Activated naive CD8-positive, alpha-beta T cell treated with anti-CD3 and anti-CD28 coated beads, Interleukin-2, amount 50 U/mL, for 24 hours (primary cell): ENCODE measurements at places on chromosomes 7 and 10.
A peak's percentile ranks its signal among the peaks of the same experiment; 100 is the strongest.

GRCh38 chr10:53675177-53675576, 902.6 kb upstream of the MBL2 start:
- DNase-seq = no peak
- no peaks in the 10 kb centered on the region for H3K4me1 ChIP-seq
- H3K27me3 ChIP-seq = no peaks in the 10 kb centered on the region
- H3K36me3 ChIP-seq = no peaks in the 10 kb centered on the region

DNA sequence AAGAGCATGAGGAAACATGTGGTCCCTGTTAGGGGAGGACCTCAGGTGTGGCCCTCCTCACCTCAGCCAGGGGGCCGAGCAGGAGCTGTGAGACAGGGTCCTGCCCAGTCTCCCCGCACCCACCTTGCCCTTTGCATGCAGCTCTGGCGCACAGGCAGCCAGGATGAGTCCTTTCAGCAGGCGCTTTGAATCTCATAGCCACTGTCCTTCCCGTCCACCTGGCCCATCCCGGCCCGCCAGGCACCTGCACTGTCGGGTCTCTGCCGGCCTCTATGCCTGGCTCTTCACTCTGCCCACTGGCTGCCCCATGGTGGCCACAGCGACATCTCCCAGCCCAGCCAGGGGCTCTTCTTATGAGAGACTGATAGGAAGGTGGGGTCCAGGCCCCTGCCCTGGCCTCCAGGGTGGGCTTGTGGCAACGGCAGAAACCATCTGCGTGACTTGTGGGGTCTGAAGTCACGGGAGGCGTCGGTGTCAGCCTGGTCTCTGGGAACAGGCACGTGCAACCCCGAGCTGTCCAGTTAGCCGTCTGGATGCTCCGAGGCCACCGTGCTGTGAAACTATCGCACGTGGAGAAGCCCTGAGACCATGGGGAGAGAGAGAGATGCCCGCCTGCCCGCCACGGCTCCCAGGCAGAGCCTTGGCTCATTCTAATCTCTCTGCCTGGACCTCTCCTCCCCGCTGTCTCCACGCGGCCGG, 37.4 kb downstream of the FOXL3 start:
- H3K36me3 ChIP-seq = no peaks in the 10 kb centered on the region
- no peak for DNase-seq
- H3K4me3 ChIP-seq = no peak overlapping the region
- H3K27me3 ChIP-seq = peaks cover 1% of the 10 kb centered on the region
- H3K4me1 ChIP-seq = no peaks in the 10 kb centered on the region

GRCh38 chr10:82282782-82283456, 407.9 kb downstream of the NRG3 start:
- no peak overlapping the region for H3K4me3 ChIP-seq
- no peak overlapping the region for H3K27ac ChIP-seq
- no peaks in the 10 kb centered on the region for H3K4me1 ChIP-seq

DNA sequence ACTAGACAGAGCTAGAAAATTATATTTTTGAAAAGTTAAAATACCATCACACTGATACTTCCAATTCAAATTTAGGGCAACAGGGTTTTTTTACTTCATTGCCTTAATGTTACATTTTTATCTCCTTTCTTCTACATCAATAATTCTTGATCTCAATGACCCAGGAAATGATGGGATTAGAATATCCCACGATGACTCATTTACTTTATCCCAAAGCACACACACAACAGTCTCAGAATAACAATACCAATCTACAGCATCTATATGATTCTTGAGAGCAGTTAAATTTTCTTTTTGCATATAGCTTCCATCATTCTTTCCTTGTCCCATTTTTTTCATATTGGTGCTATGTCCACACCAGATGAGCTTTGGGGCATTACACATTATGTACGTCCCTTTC, 98.4 kb upstream of the EEPD1 start:
- H3K36me3 ChIP-seq = no peaks in the 10 kb centered on the region
- H3K4me3 ChIP-seq = no peak overlapping the region
- H3K27me3 ChIP-seq = peaks cover 3% of the 10 kb centered on the region
- DNase-seq = no peak

- H3K4me1 ChIP-seq = peaks cover 17% of the 10 kb centered on the region
- peaks cover 6% of the 10 kb centered on the region for H3K27me3 ChIP-seq
- H3K4me3 ChIP-seq = peak overlapping the region; percentile 72
- H3K27ac ChIP-seq = peak overlapping the region; percentile 76
Observed at GRCh38 chr10:80144696-80145131, 12.2 kb downstream of the PLAC9 start.

- H3K4me3 ChIP-seq = no peak overlapping the region
- H3K27ac ChIP-seq = no peak overlapping the region
- peaks cover 2% of the 10 kb centered on the region for H3K4me1 ChIP-seq
- H3K36me3 ChIP-seq = peaks cover 8% of the 10 kb centered on the region
Observed at GRCh38 chr7:128946936-128947830, 9.5 kb downstream of the IRF5 start.

- H3K27ac ChIP-seq = peak overlapping the region; percentile 23
- H3K36me3 ChIP-seq = peaks cover 4% of the 10 kb centered on the region
- H3K4me3 ChIP-seq = no peak overlapping the region
- peaks cover under 1% of the 10 kb centered on the region for H3K27me3 ChIP-seq
- peaks cover 44% of the 10 kb centered on the region for H3K4me1 ChIP-seq
Observed at GRCh38 chr7:156895024-156895780, 2.2 kb upstream of the LMBR1 start.

- H3K27me3 ChIP-seq = peaks cover 7% of the 10 kb centered on the region
- no peak overlapping the region for H3K27ac ChIP-seq
Observed at GRCh38 chr10:48216744-48217143, 57.8 kb downstream of the FRMPD2 start.
